ENCODE measurements at places on chromosomes 4 and X.

DNA sequence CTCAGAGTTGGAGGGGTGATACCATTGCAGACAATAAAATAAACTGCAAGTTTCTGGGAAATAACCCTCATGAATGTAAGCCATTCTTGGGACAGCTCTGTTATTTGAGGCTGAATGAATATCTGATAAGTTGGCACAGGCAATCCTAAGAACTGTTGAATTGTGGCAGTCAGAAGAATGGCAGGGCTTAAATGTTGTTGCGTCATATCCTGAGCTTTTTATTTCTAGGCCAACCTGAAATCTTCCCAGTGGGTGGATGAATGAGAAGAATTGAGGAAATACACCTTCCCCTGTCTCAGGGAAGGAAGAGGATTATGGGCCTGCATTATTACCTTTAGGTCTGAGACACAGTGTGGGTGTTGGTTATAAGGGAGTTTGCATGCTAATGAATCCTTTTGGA is 64.4 kb upstream of the C4orf54 start:
- no peak for DNase-seq

DNA sequence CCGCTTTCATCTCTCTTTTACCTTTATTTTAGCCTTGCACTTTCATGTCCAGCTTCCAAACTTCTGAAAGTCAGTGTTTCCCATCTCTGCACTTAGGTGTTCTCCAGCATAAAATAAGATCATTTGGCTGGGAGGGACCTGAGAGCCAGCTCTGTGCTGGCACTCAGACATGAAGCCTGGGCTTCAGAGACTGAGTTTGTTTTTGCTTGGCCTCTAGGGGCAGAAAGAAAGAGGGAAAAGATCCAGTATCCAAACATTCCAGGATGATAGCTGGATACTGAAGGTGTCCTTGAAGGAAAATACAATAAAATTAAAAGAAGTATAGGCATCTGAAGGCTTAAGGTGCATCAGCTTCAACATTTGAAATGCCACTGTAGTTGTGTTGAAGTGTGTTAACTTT is 202.4 kb upstream of the ZIC3 start:
- no peak for DNase-seq

DNA sequence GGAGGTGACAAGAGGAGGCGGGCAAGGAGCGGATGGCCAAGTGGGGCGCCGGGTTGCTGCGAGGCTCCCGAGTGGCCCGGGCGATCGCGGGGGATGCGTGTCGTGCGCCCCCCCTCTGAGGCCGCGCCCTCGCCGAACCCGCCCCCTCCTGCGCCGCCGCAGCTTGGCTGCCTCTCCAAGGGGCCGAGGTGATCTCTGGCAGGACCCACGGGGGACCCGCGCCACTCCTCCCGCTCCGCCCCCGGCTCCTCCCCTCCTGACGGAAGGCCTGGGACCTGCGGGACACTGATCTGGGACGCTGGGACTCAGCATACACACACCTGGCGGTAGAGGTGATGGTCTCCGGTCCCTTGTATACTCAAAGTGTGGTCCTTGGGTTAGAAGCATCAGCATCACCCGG is 21.9 kb upstream of the FAM47C start:
- DNase-seq: no peak

DNA sequence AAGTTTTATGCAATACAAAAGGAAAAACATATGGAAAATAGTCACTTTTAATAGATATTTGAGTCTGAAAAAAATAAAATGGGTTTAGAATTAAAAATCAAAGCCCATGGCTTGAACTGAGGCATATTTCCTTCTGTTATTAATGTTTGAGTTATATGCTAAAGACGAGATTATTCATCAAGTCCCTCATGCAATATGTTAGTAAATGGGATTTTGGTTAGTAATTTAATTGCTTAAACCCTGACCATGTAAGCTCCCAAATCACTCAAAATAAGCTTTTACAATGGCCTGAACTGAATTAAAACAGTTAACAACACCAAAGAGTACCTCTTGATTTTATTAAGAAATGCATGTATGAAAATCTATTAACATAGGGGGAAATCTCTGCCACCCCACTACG is 12.1 kb downstream of the UNC5C start:
- DNase-seq: no peak

DNA sequence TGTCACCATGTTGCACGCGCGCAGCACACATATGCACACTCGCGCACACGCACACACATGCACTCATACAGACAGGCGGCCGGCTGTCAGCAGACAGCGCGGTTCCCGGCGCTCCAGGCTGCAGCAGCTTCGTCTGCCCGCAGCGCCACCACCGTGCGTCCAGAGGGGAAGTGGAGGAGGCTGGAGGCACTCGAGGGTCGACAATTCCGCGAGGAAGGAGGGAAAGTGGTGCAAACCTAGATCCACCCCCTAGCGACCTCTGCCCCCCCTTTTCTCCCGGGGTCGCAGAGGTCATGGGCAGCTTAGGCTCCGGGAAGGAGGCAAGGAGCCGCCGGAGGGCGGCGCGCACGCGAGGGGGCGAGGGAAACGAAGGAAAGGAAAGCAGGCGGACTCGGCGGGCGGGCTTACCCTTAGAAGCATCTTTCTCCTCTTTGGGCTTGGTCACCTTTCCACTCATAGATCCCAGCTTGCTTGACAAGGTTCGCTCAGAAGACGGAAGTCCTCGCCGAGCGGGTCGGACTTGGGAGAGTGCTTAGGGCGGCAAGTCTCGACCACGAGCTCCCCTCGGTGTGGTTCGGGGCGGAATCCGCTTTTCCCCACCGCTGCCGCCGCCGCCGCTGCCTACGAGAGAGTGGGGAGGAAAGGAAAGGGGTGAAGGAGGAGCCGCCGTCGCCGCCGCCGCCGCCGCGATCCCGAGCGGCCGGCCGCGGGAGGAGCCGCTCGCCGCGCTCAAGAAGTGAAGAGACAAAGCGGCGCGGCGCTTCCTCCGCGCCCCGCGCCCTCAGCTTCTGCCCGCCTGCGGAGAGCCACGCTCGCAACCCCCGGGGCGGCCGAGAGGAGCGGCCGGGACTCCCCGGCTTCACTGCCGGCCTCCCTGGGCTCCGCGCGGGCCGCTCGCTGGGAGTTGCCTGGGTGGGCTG is 326.6 kb upstream of the F9 start:
- DNase-seq: no peak

GRCh38 chr4:74578329-74578728 is 133.4 kb downstream of the AREG start:
- DNase-seq: no peak

DNA sequence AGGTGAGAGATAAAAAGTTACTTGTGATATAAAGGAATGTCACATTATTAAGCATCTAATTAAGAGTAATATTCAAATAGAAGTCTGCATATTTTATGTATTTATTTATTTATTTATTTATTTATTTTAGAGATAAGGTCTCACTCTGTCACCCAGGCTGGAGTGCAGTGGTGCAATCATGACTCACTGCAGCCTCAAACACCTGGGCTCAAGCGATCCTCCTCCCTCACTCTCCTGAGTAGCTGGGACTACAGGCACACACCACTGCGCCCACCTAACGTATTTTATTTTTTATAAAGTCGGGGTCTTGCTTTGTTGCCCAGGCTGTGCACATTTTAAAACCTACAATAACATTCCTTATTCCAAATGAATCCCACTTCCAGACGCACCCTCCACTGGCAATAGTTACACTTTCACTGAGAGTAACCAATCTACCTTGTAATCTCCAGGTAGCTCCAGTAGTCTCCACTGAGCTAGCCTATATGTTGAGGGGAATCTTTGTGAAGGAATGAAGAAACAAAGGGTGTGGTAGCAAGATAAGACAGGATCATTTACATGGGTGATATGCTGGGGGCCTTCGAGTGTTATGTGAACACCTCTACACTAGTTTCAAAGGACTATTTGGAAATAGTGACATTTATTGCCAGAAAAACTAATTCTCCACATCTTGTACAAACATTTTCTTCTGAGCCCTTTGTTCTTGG is 11.9 kb downstream of the SH3D19 start:
- no peak for DNase-seq

GRCh38 chr4:180156684-180157083 is 2086.5 kb upstream of the TENM3 start:
- no peak for DNase-seq

DNA sequence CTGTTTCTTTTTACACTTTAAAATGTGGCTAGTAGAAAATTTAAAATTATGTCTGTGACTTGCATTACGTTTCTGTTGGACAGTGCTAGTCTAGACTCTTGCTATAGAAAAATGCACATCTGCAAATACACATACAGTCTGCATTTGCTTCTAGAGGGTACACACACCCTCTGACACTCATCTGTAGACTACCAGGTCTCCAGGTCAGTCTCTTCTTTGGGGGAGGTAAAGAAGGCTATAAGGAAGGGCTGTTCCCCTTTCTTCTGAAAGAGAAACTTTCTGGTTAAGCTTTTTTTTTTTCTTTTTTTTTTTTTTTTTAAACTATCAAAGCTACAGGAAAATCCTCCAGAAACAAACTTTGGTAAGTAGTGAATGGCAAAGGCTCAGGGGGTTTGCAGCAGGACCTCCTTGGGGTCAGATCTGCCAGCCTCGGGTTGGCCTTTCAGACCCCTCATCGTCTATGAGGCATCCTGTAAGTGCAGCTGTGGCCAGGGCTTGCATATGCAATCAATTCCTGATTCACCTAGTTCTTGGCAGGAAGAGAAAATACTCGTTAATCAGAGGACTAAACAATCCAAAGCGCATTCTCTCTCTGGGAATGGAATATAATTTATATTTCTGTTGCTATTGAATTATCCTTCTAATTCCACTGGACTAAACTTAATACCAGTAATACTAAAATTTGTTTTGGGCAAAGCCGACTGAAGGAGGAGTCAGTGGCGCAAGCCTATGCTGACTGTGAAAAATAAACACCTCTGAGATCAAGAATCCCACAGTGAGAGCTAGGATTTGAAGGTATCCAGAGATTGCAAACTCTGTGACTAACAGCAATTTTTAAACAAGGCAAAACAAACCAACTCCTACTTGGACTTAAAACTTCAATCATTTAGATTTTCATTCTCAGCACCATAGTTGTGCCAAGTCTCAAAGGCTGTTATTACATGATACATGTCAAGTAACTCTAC is 109.3 kb upstream of the TBC1D9 start:
- no peak for DNase-seq

DNA sequence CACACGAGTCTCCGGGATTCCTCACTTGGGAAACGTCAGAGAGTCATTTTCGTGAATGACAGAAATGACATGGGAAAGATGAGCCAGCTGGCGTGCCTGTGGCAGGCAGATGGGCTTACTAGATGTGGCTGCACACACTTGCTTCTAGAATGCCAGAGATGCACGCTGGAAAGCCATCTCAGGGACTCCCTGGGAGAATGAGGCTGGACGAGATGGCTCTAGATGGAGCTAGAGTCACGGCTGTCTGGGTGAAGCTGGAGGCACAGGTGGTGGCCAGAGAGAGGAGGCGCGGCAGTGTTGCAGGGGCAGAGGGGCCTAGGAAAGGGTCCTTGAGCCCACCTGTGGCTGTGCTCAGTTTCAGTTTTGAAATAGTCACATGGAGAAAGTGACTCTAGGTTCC is 26.0 kb downstream of the TKTL1 start:
- DNase-seq: no peak

DNA sequence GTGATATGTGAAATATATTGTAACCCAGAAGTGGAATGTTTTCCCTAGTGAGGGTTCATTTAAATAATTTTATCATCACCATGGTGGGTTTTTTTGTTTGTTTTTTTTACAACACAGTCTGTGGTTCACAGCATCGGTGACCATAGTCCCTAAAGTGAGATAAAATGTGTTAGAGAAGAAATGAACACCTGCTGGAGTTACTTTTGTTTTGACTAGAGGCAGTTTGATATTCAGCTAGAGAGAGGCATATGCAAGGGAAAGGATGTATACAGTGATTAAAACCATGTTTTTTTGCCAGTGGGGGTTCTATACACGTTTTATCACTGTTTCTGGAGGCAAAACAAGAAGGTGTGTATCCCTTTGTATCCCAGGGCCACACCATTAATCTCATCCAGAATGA is 541.5 kb downstream of the PCDH7 start:
- no peak for DNase-seq

- DNase-seq: no peak
These were observed 7.6 kb upstream of the DLG3 start for GRCh38 chrX:70437011-70437410.

GRCh38 chrX:153517423-153517822 is at the start of gene ATP2B3:
Gene ATP2B3, plus strand, starts transcription at chrX:153517642. Its CDS starts 18,606 bp downstream, at chrX:153536248.
- no peak for DNase-seq

DNA sequence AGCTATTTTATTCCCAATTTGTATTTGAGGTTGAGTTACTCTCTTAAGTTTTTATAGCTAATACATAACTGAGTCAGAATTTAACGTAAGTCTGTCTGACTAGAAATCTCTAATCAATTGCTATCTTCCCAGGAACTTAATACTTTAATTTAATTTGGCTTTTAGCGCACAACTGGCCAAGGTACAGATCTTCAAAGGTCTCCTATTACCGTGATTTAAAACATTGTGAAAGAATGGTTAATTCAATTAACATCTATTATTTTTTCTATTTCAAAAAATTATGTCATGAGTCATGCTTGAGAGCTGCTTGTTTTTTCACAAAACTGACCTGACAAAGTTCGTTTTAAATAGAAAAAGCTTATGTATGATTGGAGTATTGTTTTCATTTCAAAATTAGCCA is 22.0 kb upstream of the PLA2G12A start:
- no peak for DNase-seq

- no peak for DNase-seq
These were observed at the start of gene BMX for GRCh38 chrX:15500497-15500966. Gene BMX, plus strand, starts transcription at chrX:15500807. Its CDS starts 7,547 bp downstream, at chrX:15508354.

DNA sequence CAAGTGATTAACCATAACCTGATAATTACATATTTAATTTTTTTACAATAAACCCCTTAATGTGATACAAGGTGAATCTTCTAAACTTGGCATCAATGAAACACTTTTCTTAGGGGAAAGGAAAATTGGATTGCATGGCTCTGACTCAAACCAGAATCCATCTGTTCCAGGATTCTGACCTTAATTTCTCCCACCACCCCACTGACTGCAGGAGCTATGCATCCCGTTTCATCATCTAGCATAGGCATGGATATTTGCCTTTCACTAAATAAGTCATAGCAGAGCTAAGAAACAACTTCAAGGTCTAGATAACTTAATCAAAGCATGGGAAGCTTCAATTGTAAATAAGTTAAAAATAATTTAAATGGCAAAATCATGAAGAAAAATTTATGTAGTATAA is 156.3 kb downstream of the BTC start:
- no peak for DNase-seq

GRCh38 chr4:52728691-52729240 is 22.5 kb downstream of the ERVMER34-1 start:
- DNase-seq: no peak

- no peak for DNase-seq
These were observed 135.8 kb upstream of the NDST3 start for GRCh38 chr4:117898496-117898895.

- DNase-seq: no peak
These were observed 61.2 kb upstream of the RAI2 start for GRCh38 chrX:17922303-17922702.

- no peak for DNase-seq
These were observed 1.5 kb downstream of the SPANXN4 start for GRCh38 chrX:143027275-143027674.

DNA sequence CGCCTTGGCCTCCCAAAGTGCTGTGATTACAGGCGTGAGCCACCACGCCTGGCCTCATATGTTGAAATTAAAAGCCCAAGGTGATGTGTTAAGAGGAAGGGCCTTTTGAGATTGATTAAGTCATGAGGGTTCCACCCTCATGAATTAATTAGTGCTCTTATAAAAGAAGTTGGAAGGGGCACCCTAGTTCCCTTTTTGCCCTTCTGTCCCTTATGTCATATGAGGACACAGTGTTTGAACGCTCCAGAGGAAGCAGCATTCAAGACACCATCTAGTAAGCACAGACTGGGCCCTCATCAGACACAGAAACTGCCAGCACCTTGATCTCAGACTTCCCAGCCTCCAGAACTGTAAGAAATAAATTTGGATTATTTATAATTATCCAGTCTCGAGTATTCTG is 5.1 kb upstream of the APLN start:
- DNase-seq: no peak
